ENCODE measurements at places on chromosomes 5 and 9.
A peak's percentile ranks its signal among the peaks of the same experiment; 100 is the strongest.

DNA sequence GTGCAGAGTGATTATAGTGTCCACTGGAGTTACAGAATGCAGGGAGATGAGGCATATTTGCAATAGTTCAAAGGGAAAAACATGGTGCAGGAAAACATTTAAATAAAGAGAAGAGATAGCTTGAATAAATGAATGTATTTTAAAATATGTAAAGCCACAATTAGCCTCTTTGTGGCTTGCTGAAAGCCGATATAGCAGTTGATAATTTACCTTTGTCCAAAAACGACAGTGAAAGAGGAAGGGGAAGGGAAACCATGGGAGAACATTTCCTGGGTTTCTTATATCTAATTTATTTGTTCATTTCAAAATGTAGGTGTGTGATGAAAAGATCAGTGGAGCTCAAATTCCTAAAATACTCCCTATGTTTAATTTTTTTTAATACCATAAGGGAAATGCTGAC is 156.1 kb downstream of the DENND1A start:
- DNase-seq, result no peak

DNA sequence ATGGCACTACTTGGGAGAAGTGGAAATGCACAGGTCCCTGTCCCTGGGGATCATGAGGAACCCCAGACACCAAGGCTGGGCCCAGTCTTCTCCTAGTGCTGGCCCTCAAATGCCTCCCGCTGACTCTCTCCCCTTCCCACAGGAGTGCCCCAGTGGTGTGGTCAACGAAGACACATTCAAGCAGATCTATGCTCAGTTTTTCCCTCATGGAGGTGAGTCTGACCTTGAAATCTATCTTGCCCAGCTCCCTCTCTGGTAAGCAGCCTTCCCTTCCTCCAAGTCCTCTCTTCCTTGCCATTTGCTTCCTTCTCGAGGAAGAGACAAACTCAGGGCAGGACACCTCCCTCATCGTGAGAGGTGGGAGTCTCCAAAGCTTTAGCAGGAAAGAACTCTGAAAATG is 63.3 kb upstream of the GABRP start:
- no peak for DNase-seq

DNA sequence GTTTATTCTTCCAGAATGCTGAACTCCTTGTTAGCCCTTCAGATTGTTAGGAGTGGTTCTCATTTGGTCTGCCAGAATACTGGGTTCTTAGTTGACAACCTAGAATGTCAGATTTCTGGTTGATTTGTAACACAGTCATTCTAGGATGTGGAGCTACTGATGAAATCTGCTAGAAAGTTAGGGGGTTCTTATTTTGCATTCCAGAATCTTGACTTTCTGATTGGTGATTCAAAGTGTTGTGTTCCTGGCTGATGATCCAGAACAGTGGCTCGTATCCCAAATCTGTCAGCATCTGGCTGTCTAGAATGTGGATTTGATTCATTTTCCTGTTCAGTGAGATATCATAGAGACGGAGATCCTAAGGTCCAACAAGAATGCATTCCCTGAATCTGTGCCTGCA is 21.9 kb downstream of the PTGS1 start:
- no peak for DNase-seq

DNA sequence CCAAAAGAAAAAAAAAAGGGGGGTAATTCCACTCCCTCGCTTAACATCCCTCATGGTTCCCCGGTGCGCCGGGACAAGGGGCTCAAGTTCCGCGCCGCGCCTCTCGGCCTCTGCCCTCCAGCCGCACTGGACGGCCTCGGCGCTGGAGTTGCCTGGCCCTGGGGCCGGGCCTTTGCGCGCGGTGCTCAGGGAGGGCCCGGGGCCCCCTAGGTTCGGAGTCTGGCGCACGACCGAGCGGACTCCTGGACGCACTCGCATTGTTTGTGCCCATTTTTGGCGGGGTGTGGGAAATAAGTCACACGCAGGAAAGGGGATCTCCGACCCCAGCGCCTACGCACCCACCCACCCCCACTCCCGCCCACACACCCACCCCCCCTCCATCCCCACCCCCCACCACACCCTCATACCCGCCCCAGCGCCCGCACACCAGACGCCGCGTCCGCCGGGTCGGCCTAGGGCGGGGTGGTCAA is 381 bp downstream of the MED22 start:
- peak; percentile 41 for DNase-seq

GRCh38 chr5:10699281-10699874 is 61.7 kb downstream of the DAP start:
- no peak for DNase-seq

DNA sequence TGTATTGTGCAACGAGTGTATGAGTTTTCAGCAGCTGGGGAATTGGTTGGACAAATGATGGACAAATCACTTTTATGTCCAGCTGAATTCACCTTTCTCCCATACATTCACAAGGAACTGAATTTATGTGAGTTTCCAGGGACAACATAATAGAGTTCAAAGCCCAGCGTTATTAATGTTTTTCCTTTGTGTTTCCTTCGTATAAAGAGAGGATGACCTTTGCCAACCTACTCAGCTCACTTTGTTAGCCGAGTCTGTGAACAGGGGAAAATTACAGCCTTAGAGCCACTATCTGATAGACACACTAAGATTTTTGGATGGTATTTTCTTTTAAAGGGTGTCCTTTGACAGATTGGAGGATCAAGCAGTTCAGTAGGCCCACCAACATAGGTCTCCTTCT is 352.5 kb downstream of the KIF4B start:
- DNase-seq, result no peak

GRCh38 chr9:90843525-90843924 is 41.9 kb downstream of the SYK start:
- DNase-seq, result no peak

DNA sequence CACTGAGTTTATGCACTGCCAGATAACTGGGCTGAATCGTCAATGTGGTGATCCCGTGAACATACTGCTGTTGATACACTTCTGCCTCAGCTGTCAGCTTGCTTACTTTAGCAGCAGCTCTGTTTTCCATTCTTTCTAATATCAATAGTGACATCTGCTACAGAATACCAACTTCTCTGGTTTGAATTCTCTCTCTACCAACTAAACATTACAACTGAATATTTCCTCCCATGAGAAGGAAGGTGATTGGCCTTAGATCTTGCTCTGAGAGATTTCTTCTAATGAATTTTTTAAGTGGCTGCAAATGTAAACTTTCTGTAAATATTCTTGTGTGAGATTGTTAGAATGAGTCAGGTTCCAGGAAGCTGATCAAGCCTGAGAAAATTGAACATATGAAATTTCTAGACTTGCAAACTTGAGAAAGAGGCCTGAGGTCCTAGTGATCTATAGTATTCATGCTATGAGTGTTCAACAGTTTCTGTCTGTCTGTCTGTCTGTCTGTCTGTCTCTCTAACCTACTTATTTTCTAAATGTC is 205.5 kb upstream of the CDKN2B start:
- no peak for DNase-seq

- no peak for DNase-seq
Measured at GRCh38 chr9:105836936-105837660, 142.8 kb downstream of the TMEM38B start.

DNA sequence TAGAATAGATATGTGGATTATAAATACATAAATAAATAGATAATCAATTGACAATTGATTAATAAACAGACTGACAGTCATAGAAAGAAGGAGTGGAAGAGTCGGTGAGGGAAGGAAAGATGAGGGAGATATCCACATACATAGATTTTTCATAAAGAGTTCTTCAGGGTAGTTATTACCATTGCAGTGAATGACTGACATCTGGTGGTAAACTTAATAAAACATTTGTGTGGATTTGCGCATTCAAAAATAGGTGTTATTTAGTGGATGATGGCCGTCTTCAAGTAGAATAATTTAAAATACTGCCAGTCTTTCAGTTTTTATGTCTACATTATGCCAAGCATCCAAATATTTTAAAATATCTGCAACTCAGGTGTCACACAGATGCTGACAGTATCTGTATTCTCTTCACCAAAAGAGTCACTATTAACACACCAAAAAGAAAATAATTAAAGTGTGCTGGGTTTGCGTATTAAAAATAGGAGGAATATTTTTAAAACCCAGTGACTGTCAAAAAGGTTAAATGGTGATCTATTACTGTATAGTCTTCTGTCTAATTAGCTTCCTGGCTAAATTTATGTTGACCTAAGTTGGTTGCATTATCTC is 78.8 kb downstream of the GIN1 start:
- DNase-seq, result no peak

GRCh38 chr5:95673081-95673480 is 9.7 kb downstream of the SPATA9 start:
- no peak for DNase-seq

GRCh38 chr9:130927995-130928900 is 10.8 kb downstream of the FIBCD1 start:
- DNase-seq, result no peak

DNA sequence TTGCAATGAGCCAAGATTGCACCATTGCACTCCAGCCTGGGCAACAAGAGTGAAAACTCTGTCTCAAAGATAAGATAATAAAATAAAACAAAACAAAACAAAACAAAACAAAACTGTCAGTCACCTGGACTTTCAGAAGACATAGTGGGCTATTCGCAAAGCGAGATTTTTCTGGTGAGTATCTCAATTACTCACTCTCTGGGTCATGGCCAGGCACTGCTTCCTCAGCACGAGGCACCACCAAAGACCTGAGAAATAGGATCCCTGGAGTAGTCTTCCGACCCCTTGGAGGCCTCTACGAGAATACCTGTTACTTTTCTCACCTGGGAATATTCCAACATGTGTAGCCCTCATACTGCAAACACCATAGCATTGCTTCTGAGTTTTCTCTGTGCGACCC is 201.7 kb upstream of the ZNF618 start:
- no peak for DNase-seq

DNA sequence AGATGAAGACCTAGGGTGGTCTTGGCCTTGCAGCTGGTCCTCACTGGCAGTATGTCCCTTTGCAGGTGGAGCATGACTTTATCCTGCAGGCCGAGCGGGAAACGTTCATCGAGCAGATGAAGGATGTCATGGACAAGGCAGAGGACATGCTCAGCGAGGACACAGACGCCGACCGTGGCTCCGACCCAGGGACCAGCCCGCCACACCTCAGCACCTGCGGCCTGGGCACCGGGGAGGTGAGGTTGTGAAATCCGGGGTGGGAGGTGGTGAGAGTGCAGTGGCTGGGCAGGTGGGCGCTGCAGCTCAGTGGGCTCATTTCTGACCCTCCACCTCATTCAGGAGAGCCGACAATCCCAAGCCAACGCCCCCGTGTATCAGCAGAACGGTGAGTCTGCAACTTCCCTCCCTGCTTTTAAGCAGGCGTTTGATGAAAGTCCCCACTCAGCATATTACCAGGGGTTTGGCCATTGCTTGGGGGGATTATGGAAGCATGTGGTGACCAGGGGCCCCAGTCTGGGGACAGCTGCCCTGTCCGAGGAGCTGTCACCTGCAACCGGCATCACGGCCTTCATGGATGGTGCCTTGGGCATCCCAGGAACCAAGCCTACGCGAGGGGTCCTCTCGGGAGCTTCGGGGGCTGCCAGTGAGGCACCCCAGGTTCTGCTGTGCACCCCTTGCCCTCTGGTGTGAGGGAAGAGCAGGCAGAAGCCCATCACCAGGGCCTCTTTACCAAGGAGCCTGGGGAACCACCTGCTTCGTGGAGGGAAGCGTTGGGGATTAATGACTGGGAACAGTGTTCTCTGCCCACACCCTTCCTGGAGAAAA is 84.0 kb downstream of the WNK2 start:
- DNase-seq, result no peak

DNA sequence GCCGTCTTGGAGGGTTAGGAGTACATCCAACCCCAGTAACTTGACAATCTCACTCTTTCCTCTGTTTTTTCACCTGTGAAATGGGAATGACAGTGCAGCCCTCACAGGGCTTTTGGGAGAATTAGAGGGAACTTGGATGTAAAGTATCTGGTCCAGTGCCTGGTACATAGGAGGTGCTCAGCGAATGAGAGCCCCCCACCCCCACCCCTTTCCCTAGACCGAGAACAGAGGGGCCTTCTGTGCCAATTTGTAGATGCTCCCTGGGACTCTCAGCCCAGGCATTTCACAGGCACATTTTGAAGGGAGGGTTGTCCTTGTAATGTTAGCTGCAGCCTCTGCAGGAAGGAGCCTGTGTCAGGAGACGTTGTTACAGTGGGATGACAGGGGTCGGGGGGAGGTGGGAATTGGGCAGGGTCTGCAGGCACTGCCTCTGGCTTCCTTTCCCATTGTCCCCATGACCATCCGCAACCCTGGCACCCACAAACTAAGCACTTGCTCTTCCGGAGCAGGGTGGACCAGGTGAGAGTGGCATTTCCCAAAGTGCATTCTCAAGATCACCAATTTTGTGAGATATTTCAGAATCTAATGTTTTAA is 47.0 kb downstream of the AMBP start:
- DNase-seq, result no peak

DNA sequence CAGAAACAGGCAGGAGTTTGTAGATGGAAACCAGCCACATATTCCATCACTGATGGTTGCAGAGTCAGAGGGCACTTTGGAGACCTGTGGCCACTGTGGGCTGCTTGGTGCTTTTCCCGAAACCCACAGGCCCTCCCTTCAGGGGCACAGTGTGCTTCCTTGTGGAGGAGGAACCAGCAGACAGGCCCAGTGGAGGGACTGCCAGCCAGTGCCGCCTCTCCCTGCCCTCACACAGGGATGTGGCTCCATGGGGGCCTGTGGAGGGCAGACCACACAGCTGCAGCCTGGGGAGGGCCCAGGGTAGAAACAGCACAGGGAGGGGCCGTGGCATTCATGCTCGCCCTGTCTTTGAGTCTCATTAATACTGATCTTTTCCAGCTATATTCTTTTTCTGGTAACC is 35.2 kb downstream of the CEP72 start:
- no peak for DNase-seq

DNA sequence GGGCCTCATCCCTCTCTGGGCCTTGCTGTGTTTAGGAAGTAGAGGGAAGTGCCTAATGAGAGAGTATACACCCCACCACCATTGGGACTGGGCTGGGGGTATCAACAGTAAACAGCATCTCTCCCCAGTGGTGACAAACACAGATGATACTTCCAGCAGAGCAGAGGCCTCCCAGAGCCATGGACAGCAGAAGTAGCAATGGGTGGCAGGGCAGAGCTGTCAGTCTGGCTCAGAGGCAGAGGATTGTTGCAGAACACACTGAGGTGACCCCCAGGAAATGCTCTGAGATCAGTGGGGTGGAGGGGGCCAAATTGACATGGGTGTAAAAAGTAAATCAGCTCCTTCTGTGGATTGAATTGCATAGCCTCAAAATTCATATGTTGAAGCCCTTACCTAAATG is 12.1 kb upstream of the P4HA2 start:
- DNase-seq, result no peak
